ENCODE measurements at places on chromosomes 3 and 15.

DNA sequence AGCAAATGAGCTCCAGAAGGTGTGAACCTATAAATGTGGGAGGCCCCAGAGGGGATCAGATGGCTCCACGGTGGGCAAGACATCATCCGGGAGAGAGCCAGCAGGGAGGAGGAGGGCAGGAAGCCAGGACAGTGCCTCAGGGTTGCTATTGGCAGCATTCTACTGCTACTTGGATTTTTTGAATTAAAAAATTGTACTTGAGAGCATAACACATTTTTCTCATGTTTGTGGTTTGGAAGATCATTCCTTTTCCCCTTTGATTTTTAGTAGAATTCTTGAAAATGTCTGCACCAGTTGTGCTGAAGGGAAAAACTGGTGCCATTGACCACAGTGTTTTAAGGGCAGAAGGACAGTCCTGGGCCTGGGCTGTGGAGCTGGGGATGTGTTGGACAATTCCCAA is 59.2 kb downstream of the LYZL4 start:
- peak; percentile 40 for DNase-seq

DNA sequence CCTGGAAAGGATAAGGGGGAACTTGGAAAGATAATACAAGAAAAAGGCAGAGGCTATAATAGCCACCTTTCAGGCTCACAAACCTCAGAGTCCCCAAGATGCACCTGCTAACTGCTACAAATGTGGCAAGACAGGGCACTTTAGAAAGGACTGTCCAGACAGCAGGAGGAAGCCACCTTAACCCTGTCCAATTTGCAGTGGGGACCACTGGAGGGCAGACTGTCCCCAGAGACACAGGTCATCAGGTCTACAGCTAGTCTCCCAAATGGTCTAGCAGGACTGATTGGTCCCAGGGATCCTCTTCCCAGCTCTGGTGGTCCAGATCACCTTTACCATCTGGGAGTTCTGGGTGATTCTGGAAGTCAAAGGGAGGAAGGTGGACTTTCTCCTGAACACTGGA is 882.5 kb upstream of the GBE1 start:
- no peak for DNase-seq

DNA sequence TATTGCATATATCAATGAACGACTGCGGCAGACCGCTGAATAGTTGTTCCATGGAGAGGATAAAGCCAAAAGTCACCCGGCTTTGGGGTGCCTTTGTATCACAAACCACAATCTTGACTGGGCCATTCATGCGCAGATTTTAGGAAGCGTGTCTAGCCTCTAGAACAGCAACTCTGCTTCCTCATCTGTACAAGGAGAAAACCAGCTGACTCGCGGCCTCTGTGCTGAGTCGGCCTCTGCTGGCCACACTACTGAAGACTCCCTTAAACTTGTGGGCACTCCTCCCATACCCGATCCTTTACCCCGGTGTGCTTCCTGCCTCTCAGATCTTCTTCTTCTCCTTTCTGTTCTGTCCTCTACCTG is 872 bp downstream of the DLEC1 start:
- DNase-seq, result peak; percentile 46

GRCh38 chr3:106692624-106693023 is 684.6 kb upstream of the CCDC54 start:
- no peak for DNase-seq

DNA sequence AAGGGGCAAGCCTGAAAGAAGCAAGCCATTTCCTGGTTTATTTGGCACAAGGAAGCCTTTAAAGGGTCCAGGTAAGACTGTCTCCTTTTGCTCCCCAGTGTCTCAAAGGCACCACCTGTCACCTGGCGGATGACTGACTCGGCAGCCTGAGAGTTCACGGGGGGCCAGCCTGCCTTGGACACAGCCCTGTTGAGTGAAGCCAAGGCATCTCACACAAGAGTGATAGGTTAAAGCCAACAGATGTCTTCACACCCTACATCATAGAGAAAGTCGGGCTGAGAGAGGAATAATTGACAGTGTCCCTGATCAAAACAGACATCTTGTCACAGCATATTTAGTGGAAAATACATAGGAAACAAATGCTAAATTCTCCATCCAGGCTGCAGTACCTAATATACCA is 28.2 kb upstream of the LIPC start:
- DNase-seq, result no peak

DNA sequence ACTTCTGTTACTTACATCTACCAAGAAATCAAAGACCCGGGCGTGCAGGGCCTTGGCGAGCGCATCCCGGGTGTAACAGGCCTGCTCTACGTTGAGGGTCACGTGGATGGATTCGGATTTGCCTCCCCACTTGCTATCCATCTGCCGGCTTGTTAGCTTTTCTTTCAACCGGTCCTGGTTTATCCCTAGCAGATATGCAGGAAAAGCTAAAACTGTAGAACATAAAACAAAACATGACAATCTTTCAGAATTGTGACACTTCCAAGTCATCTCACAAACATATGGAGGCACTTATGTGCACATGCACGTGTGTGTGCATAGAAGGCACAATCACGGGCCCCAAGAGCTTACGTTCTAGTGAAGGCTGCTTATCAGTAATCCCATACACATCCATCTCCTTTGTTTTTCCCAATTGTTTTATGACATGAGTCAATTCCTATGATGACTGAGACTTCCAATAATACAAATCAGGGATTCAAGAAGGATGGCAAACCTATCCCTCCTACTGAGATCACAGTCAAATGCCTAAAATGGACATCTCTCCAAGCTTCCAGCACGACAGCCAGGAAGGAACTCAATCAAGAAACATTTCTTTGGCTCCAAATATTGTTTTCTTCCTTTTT is 11.3 kb downstream of the LDHAL6B start:
- DNase-seq, result no peak

DNA sequence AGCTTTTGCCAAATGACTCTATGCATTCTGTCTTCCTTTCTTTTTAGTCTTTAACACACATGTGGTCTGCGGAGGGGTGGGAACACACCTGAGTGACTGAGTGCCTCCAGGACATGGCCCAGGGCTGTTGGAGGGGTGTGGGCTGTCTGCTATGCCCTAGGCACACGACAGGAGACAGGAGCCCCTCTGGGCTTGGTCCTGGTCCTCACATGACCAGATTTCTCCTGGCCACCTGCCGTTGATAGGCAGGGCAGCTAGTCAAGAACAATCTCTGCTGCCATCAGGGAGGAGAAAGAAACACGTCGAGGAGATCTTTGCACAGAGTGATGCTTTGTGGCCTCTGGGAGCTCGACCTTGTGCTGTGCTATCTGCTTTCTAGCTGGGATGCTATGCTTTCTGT is 176.6 kb downstream of the KLF13 start:
- no peak for DNase-seq

- no peak for DNase-seq
These were observed 31.7 kb downstream of the TLE3 start for GRCh38 chr15:70066004-70066403.

DNA sequence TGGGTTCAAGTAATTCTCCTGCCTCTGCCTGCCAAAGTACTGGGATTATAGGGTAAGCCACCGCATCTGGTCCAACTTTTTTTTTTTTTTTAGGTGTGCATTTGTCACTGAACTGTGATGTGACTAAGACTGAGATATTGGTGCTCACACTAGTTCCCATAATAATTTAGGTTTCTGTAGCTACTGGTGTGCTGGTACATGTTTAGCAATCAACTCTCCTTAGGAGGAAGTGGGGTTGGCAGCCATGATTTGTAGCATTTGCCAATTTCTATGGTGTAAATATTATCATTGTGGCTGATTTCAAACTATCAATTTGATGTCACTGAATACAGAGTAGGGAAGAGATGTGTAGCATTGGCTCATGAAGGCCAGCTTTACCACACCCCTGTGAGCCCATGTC is 372.7 kb downstream of the EDEM1 start:
- DNase-seq, result no peak

- no peak for DNase-seq
These were observed 456.2 kb downstream of the TBL1XR1 start for GRCh38 chr3:176740906-176741663.

DNA sequence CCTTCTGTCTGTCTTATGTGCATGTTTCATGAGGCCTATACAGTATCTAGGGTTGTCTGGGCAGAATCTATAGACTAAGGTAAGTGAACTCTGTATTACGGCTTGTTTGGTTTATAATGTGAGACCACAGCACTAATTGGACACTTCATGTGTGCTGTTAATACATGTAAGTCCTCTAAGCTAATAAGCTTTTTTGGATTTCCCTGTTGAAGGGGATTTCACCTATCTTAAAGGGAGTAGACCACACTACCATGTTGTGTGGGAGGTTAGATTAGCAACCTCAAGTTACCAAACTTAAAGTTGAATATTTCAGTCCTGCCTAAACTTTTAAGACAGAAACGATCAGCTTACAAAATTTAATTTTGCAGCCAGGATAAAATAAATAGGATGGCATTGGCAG is 189.8 kb upstream of the GOLIM4 start:
- DNase-seq, result no peak

- no peak for DNase-seq
These were observed 337.6 kb downstream of the THSD4 start for GRCh38 chr15:71452893-71453292.

DNA sequence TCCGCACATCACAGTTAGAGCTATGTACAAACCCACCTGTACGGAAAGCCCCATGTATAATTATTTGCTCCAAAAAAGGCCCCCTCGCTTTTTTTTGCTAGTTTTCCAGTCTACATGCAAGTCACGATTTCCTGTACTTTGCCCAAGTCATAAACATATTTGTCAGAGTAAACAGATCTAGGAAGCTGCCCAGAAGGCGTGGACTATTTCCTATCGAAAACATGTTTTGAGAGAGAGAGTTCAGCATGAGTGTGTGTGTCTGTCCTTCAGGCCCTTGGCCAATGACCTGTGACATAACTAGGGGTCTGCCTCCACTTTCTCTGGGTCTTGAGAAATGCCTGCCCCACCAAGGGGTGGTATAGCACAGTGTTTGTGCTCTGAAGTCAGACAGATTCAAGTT is 72.7 kb upstream of the HACD2 start:
- no peak for DNase-seq

DNA sequence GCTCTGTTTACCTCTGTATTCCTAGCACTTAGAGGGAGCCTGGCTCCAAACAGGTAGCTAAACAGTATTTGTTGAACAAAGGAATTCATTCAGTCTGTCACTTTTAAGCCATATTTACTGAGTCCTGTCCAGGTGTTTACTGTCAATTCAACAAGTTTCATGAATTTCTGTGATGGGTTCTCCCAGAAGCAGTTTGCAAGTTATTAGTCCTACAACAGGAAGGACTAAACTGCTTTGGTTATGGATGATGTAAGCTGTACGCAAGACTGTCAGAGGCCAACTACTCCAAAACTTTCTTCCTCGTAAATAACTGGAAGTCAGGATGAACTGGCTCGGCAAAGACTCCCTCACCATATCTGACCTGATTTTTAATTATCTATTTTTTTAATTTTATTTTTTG is 25.1 kb downstream of the STIMATE start:
- DNase-seq, result no peak

DNA sequence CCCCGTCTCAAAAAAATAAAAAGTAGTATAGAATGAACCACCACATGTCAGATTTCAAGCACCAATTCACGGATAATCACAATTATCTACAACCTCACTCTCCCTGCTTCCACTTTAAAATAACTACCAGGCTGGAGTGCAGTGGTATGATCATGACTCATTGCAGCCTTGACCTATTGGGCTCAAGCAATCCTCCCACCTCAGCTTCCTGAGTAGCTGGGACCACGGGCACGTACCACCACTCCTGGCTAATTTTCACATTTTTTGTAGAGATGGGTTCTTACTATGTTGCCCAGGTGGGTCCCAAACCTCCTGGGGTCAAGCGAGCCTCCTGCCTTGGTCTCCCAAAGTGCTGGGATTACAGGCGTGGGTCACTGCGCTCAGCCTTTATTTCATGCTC is 38.1 kb upstream of the LDHAL6B start:
- peak; percentile 37 for DNase-seq

DNA sequence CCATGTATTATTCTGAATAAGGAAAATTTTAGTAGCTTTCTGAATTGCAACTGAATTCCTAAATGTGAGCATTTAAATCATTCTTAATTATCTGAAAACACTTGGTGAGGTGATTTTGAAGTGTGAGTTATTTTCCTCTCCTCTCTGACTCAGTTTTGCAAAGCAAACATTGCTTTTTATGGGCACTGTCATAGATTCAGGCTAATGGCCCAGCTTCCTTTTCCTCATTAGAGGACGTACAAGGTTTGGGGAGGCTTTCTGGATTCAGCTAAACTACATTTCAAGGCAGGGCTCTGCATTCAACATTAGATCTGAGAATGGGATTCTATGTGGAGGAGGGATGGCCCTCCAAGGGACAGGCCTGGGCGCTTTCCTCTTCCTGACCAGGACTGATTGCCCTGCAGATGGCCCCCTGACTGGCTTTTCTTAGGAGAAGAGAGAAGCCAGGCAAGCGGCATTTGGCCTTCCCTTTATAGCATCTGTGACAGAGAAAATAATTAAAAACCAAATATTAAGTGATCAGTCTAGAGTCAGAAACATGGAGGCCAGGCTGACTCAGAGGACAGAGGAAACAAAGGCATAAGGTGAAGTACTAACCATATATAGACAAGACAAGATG is 53.0 kb upstream of the STXBP5L start:
- DNase-seq, result peak; percentile 12

GRCh38 chr3:94106268-94106667 is 43.4 kb downstream of the NSUN3 start:
- no peak for DNase-seq

GRCh38 chr15:89928421-89928820 is 15.7 kb upstream of the ARPIN start:
- no peak for DNase-seq

DNA sequence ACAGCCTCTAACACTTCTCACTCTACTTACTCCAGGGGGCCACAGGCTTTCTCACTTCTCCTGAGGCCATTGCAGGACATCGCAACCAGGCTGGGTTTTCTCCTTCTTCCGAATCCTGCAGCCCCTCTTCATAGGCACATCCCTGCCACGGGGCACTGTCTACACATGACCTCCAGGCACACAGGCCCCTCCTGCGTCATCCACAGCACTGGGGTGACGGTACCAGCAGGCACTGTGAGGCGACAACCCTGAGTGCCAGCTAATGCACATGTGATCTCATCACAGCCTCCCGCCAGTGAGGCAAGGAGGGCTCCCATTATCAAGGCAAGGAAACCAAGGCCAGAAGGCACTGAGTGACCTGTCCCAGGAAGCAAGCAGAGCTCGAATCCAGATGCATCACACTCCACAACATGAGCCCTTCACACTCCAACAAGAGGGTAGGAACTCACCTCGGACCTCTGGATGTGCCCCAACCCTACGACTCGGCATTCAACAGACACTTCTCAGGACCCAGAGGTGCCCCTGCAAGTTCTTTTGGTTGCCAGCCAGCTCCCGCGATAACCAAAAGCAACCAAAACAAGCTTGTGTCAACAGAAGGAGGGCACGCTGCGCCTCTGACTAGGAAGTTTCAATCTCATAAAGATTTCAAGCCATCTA is 16.7 kb downstream of the FAM174B start:
- DNase-seq, result no peak

GRCh38 chr15:33191591-33191990 is 2.9 kb downstream of the FMN1 start:
- no peak for DNase-seq

- DNase-seq, result no peak
These were observed 54.1 kb upstream of the TFRC start for GRCh38 chr3:196135693-196136639.
